ENCODE measurements at places on chromosomes 12 and 14. TPM values are rescaled to one million over a fixed set of nuclear protein-coding genes. Genes with fewer than 3 reads are reported as not detected.

GRCh38 chr14:95018821-95019220 is 138.5 kb downstream of the DICER1 start:
- no peak for DNase-seq

DNA sequence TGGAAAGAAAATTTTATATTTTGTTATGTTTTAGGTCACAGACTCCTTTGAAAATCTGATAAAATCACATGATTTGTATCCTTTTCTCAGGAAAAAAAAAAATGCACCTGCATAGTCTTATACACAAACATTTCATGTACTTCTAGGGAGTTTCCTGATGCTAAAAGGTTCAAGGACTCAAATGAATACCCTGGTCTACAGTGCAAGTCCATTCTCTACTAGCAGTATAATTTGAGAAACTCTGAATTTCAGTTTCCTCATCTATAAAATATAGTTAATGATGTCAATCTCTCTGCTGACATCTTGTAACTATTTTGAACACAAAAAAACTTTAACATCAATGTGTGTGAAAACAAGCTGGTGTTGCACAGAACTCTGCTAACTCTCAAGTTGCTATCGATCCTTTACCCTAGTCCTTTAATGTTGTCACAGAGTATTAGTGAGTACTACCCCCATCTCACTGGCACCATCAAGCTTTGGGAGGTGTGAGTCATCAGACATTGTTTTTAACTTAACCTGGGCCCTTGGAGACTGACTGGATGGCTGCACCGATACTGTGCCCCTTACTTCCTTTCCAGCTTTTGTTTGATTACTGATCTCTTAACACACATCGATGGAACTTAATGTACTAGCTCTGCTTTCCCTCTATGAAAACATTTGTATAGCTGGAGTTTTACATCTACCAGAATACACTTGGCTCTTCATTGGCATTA is 251.9 kb upstream of the SOX5 start:
- DNase-seq: no peak

- no peak for DNase-seq
Observed at GRCh38 chr14:61387076-61387475, 65.7 kb downstream of the PRKCH start.

DNA sequence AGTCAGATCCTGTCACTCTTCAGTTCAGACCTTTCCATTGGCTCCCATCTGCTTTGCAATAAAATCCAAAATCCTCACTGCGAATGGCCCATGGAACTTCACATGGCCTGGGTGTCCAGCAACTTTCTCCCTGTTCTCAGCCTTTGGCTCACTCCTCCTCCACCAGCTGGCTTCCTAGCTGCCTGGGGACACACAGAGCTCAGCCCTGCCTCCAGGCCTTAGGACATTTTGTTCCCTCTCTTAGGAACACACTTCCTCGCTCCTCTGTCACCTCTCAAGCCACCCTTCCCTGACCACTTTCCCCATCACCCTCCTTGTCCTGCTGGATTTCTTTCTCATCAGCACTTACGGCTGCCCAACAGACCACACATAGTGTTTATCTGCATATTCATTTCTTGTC is 419.6 kb downstream of the MED13L start:
- DNase-seq: no peak

DNA sequence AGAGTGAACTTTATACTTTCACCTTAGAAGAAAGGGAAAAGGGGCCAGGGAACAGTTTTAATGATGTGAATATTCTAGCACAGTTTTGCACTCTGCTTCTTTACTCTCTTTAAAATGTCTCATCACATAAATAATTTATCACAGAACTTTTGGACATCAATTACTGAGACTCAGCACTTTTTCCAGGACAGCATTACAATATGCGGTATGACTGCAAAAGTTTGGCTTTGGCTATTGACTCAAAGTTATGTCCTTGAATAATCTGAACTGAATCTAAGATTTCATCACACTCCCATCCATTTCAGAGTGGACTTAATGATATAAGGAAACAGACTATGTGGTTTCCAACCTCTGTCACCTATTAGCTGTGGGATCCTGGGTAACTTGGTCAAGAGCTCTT is 11.7 kb downstream of the CCER1 start:
- no peak for DNase-seq

- DNase-seq: no peak
Observed at GRCh38 chr12:2149091-2149490, 96.3 kb downstream of the CACNA1C start.

DNA sequence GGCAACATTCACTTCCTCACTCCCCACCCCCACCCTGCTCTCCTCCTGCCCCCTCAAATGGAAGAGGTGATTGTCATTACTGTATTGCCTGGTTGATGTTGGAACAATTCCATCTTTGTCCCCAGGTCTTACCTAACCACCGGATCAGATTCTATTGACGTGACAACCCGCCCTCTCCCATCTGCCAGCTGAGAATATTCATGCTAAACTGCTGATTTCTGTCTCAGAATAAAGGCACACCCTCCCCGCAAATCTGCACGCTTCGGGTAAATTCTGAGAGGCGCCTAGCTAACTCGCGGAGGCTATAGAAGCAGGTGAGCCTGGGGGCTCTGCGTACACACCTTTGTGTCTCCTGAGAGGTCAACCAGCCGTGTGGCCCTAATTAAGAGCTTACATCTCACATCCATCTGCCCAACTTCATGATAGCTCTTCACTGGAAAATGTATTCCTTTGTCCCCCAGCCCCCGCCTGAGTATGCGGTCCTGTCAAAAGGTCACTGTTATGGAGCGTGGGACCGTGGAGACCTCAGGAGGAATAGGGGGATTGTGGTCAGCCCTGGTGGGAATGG is 1054.3 kb downstream of the VRK1 start:
- no peak for DNase-seq

DNA sequence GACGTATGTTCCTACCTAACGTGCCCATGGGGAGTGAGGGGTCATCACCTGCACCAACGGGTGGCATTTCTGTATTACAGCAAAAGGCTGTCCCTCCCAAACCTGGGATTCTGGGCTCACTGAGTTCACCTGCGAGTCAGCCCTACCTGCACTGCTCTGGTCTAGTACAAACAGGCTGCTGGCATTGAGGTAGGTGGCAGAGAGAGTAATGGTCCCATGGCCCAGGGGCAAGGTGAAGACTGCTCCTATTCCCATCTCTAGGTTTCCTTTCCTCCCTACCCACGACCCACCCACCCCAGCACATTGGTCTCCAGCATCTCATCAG is 421 bp downstream of the SUOX start:
- no peak for DNase-seq

DNA sequence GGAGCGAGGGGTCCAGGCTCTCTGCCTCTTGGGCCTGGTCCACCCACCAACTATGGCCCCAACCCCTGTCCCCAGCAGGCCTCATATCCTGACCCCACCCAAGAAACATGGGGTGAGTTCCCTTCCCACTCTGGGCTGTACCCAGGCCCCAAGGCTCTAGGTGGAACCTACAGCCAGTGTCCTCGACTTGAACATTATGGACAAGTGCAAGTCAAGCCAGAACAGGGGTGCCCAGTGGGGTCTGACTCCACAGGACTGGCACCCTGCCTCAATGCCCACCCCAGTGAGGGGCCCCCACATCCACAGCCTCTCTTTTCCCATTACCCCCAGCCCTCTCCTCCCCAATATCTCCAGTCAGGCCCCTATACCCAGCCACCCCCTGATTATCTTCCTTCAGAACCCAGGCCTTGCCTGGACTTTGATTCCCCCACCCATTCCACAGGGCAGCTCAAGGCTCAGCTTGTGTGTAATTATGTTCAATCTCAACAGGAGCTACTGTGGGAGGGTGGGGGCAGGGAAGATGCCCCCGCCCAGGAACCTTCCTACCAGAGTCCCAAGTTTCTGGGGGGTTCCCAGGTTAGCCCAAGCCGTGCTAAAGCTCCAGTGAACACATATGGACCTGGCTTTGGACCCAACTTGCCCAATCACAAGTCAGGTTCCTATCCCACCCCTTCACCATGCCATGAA is 8.6 kb downstream of the ARHGAP9 start:
- DNase-seq: peak; percentile 77

- DNase-seq: no peak
Observed at GRCh38 chr14:20848316-20848954, 42.8 kb upstream of the RNASE3 start.

The FOXG1 gene
- total RNA-seq: not detected

The ESYT1 gene
- 36.3 TPM for total RNA-seq

The PIK3C2G gene
- 32.1 TPM for total RNA-seq

The ADAM21 gene
- not detected for total RNA-seq
